ENCODE measurements at places on chromosomes 7 and 10. TPM values are rescaled to one million over a fixed set of nuclear protein-coding genes. Genes with fewer than 3 reads are reported as not detected.

CTNNA3 gene
- total RNA-seq, result 0.37 TPM

GRCh38 chr7:84529480-84530205 lies 335.1 kb upstream of the SEMA3A start:
- H3K27me3 ChIP-seq, result no peaks in the 10 kb centered on the region
- H3K27ac ChIP-seq, result no peak overlapping the region

MYO1G gene
- total RNA-seq, result 2.1 TPM

DNA sequence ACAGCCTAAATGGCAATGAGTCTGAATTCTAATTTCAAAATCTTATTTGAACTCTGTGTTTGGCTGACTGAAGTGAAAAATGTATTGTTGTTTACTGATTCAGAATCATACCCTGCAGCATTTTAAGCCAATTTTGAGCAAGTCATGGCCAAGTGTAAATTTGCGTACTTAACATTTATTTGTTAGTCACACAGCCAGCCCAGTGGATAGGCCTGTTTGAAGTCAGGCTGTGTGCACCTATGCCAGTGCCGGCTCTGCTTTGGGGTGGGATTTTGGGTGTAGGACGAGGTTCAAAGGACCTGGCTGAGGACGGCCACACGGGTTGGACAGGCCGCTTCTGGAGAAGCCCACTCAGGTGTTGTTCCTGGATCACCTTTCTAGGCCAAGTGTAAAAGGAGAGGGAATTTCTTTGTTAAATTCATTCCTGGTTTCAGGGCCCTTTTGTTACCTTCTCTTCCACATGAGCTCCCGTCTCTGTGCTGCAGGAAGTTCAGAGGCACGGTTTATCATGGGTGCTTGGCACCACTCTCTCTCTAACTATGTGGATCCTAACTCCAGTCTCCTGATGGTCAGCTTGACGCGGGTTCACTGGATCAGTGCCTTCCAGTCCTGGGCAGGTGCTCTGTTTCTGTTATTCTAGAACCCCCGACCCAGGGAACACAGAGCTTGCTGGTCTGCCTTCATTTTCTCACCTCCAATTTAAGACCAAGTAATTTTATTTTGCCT lies 84.7 kb downstream of the CCNY start:
- no peaks in the 10 kb centered on the region for H3K36me3 ChIP-seq
- H3K4me1 ChIP-seq, result no peaks in the 10 kb centered on the region
- peak overlapping the region; percentile 35 for H3K27ac ChIP-seq
- H3K27me3 ChIP-seq, result no peaks in the 10 kb centered on the region
- no peak overlapping the region for H3K4me3 ChIP-seq

- H3K27me3 ChIP-seq, result no peaks in the 10 kb centered on the region
- H3K27ac ChIP-seq, result peak overlapping the region; percentile 7
- no peaks in the 10 kb centered on the region for H3K36me3 ChIP-seq
- H3K4me1 ChIP-seq, result peaks cover 4% of the 10 kb centered on the region
- no peak for DNase-seq
These were observed 18.4 kb downstream of the TSPAN14 start for GRCh38 chr10:80472234-80473095.

DNA sequence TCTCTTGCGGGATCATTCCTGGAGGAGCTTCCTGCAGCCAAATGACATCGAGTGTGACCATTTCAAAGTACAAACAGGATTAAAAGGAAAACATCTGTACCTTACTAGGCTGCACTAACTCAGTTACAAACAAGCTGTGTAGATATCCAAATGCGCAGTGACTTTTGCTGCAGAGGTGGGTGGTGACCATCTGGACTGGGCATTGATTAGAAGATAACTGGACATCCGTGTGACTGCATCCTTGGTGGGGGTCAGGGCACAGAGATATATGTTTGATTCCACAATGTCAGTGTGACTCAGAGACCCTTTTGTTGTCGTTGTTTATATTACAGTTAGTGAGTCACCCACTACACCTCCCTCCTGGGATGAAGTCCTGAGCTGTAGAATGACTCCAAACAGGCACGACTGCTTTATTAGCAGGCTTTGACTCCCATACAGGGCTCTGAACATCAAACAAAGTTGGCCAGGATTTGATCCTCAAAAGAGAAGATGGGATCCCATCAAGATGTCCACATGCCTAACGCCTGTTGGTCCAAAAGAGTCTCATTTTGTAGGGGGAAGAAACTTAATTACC lies 56.7 kb upstream of the SDK1 start:
- no peaks in the 10 kb centered on the region for H3K36me3 ChIP-seq
- no peak overlapping the region for H3K4me3 ChIP-seq
- H3K4me1 ChIP-seq, result no peaks in the 10 kb centered on the region
- H3K27ac ChIP-seq, result no peak overlapping the region

- H3K27ac ChIP-seq, result no peak overlapping the region
- no peak for DNase-seq
- H3K27me3 ChIP-seq, result no peaks in the 10 kb centered on the region
- peaks cover 3% of the 10 kb centered on the region for H3K4me1 ChIP-seq
These were observed 5.4 kb upstream of the FIS1 start for GRCh38 chr7:101250324-101250723.

GRCh38 chr7:71521506-71521905 lies 389.6 kb downstream of the GALNT17 start:
- H3K4me3 ChIP-seq, result no peak overlapping the region
- no peak overlapping the region for H3K27ac ChIP-seq
- H3K4me1 ChIP-seq, result no peaks in the 10 kb centered on the region
- peak; percentile 19 for DNase-seq

UPK3BL2 gene
- total RNA-seq, result 13.7 TPM

ASB13 gene
- total RNA-seq, result 36.1 TPM

NUTM2E gene
- not detected for total RNA-seq

C7orf25 gene
- total RNA-seq, result 6.8 TPM

- no peak overlapping the region for H3K27ac ChIP-seq
- no peaks in the 10 kb centered on the region for H3K4me1 ChIP-seq
- H3K27me3 ChIP-seq, result peaks cover 15% of the 10 kb centered on the region
- DNase-seq, result peak; percentile 20
- H3K36me3 ChIP-seq, result no peaks in the 10 kb centered on the region
These were observed 569 bp downstream of the SLC26A5 start for GRCh38 chr7:103445228-103446048.

DNA sequence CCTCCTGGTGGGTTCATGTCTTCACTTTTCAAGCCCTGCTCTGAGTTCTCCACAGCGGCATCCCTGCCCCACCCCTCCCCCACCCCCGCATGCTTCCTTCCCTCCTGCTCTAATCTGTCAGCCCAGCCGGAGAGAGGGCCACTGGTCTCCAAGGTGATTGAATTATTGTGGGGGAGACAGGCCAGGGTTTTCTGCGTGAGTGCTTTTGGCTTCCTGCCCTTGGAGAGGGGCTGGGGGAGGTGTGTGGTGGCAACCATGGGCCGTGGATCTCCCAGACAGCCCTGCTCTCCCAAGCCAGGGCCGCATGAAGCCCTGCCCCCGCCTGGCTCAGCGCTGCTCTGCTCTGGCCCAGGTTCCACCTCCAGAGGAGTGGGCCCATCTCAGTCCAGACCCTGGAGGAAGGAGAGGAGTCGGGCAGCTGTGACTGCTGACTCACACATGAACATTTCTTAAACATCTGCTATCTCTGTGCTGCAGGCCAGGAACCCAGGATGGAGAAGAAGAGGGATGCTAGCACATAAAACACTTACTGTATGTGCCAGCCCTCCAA lies 109.9 kb downstream of the ZMIZ1 start:
- no peaks in the 10 kb centered on the region for H3K36me3 ChIP-seq
- peaks cover 4% of the 10 kb centered on the region for H3K4me1 ChIP-seq
- no peak overlapping the region for H3K4me3 ChIP-seq
- no peaks in the 10 kb centered on the region for H3K27me3 ChIP-seq
- DNase-seq, result no peak

LEP gene
- not detected for total RNA-seq

DNA sequence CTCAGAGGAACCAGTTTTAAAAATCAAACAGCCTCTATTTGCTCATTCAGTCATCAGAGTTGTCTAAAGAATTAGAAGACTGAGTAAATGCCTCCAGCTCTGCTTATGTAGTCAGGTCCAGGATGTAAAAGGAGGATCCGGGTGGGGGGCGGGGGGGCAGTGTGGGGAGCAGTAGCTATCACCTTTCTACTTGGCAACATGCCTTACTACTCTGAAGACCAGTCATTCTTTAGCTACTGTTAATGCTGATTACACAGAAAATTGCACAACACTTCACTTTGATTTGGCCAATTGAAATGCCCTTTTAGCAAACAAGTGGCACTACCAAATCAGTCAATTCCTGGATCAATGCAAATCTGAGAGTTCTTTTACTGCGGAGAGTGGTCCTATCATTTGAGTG lies 164.2 kb downstream of the NXPH1 start:
- no peak for DNase-seq
- no peaks in the 10 kb centered on the region for H3K27me3 ChIP-seq
- no peak overlapping the region for H3K27ac ChIP-seq
- H3K4me3 ChIP-seq, result no peak overlapping the region
- H3K36me3 ChIP-seq, result no peaks in the 10 kb centered on the region

GRCh38 chr7:151010307-151011096 lies 13.8 kb downstream of the ATG9B start:
- no peaks in the 10 kb centered on the region for H3K27me3 ChIP-seq
- H3K4me3 ChIP-seq, result no peak overlapping the region
- no peak for DNase-seq
- no peak overlapping the region for H3K27ac ChIP-seq
- no peaks in the 10 kb centered on the region for H3K36me3 ChIP-seq

- H3K4me1 ChIP-seq, result no peaks in the 10 kb centered on the region
- no peak overlapping the region for H3K27ac ChIP-seq
These were observed 58.6 kb downstream of the SND1 start for GRCh38 chr7:127710635-127711034.

DNA sequence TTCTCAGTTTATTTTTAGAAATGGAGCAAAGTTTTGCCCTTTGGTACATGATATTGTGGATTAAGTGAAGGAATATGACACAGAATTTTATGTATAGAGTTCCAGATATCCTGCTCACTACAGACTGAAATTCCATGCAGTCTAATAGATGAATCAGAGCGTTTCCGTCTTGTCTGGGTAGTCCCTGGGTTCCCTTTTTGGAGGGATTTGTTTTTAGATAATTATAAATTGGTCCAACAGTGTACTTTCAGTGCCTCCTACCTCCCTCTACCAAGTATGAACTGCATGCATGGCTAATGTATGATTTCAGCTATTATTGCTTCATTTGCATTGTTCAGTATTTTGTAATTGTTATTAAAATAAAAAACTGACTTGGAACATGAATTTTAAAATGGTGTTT lies 74.4 kb downstream of the SEPTIN7 start:
- DNase-seq, result no peak
- no peaks in the 10 kb centered on the region for H3K27me3 ChIP-seq
- no peaks in the 10 kb centered on the region for H3K36me3 ChIP-seq
- H3K27ac ChIP-seq, result peak overlapping the region; percentile 19
- no peak overlapping the region for H3K4me3 ChIP-seq

DNA sequence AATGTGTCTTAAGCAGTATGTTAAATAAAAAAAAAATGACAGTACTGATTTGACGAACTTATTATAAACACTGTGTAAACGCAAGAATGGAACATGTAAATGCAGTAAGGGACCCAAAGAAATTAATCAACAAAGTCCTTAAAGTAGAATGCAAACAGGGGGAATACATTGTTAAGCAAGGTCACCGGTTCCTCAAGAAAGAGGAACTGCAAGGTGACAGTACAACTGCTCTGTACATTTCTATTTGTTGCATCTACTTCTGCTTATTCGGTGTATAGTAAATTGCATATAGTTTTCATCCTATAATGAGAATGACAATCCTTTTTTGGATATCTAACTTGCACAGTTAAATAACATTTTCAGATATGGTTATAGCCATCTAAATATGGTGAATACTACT lies 387.0 kb upstream of the SEMA3D start:
- no peaks in the 10 kb centered on the region for H3K4me1 ChIP-seq
- H3K36me3 ChIP-seq, result no peaks in the 10 kb centered on the region
- DNase-seq, result no peak
- H3K27me3 ChIP-seq, result no peaks in the 10 kb centered on the region

DNA sequence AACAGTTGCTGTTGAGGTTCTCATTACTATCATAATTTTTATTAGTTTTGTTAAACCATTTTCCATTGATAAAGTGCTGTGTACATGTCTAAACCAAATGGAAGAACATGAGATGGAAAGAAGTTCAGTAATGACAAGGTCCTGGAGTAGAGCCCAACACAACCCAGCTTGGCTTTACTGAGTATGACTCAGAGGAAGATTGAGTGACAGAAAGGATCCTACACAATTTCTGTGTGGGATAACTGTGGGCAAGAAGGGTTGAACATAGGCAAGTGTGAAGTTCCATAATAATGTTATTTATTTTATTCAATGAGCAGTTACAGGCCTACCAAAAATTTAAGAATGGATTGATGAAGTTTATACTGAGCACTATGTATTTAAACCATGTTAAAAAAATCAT lies 15.9 kb downstream of the PRKG1 start:
- H3K4me3 ChIP-seq, result no peak overlapping the region
- no peaks in the 10 kb centered on the region for H3K4me1 ChIP-seq
- no peak overlapping the region for H3K27ac ChIP-seq
- H3K36me3 ChIP-seq, result no peaks in the 10 kb centered on the region
- H3K27me3 ChIP-seq, result no peaks in the 10 kb centered on the region
- no peak for DNase-seq

DNA sequence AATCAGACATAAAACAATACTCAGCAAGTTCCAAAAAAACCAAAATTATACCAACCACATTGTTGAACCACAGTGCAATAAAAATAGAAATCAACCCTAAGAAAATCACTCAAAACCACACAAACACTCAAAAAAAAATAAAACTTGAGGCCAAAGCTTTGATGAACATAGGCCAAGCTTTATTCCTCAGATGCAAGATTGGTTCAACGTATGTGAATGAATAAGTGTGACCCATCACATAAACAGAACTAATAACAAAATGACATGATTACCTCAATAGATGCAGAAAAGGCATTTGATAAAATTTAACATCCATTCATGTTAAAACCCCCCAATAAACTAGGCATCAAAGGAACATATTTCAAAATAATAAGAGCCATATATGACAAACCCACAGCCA lies 506.1 kb upstream of the FZD8 start:
- no peak for DNase-seq
- no peak overlapping the region for H3K4me3 ChIP-seq
- no peaks in the 10 kb centered on the region for H3K4me1 ChIP-seq
- no peaks in the 10 kb centered on the region for H3K27me3 ChIP-seq

MAGI2 gene
- 1.1 TPM for total RNA-seq

DNA sequence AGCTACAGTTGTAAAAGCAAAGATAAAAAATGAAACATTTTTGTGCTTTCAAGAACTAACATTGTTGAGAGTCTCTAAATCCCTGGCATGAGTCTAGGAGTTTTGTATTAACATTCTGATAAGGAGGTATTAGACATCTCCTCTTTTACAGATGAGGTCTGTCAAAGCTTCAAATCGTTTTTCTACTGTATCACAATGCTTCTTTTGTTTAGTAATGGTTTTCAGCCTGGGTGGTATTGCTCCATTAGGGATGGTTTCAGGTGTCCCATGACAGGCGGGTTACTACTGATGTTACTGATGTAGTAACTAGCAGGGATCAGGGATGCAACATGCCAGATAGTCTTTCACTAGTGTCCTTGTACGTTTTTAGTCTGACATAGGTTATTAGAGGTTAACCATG lies 27.4 kb downstream of the STAM start:
- no peaks in the 10 kb centered on the region for H3K4me1 ChIP-seq
- no peak overlapping the region for H3K27ac ChIP-seq
- H3K27me3 ChIP-seq, result no peaks in the 10 kb centered on the region
- no peaks in the 10 kb centered on the region for H3K36me3 ChIP-seq

PILRA gene
- total RNA-seq, result 1.2 TPM

AKR1C2 gene
- 39.9 TPM for total RNA-seq

OPN1SW gene
- not detected for total RNA-seq

GRCh38 chr7:50315739-50316671 lies 11.5 kb downstream of the IKZF1 start:
- H3K27me3 ChIP-seq, result no peaks in the 10 kb centered on the region
- H3K4me3 ChIP-seq, result no peak overlapping the region
- no peaks in the 10 kb centered on the region for H3K4me1 ChIP-seq

CPN1 gene
- not detected for total RNA-seq
